Activated CD4-positive, alpha-beta T cell treated with anti-CD3 and anti-CD28 coated beads, Interleukin-2, amount 50 U/mL, for 1 hour (primary cell): ENCODE measurements at places on chromosomes 6 and 20.

DNA sequence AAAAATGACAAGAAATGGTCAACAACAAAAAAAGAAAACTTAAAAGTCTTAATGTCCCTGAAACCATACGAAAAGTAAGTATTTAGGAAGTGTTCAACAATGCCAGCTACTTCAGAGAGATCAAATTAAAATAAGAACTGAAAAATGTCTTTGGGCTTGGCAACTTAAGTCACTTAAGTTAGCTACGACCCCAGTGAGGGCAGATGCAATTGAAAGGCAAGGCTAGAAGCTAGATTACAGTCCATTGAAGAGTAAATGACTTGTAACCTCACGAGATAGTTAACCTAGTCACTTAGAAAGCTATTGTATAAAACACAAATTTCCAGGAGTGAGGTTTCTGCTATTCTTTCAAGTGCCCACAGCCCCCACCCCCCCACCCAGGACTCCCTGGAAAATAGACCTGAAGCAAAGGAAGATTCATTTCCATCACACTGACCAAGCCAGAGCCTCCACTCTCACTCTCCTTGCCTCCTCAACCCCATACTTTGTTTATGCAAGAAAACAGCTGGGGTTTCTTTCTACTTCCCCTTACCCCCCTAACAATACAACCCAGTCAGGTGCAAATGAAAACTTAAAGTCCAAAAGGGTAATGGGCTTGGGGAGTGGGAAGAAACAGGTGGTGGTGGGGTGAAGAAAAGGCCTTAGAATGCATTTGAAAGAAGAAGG is 14.6 kb downstream of the RTN4IP1 start:
- no peak for DNase-seq

DNA sequence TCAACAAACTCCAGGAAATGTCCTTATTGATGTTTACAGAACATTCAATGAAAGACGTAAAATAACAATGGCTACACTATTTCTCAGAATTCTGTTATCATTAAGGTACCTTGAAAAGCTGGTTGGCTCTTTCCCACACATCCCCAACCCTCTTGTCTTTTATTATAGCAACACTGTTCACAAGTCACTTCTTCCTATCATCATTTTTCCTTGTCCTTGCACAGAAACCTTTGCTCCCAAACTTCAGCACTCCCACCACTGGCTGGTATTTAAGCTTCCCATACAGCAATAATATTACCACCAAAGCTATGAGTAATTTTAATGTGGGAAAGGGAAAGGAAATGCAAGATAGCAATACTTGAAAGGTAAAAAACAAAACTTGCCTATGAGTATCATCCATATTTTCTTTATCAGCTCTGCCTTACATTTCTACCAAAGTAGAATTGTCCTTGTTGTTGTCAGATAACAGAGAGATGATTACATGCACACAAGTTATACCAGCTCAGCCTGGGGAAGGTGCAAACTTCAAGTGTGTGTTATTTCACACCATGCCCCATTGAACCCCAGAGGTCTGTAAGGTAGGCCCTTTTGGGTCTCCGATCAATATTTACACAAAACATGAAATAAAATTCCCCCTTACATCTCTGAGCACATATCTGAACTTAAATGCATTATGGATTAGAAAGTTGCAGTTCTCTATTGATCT is 32.2 kb downstream of the ARHGAP18 start:
- DNase-seq = no peak

GRCh38 chr6:13400772-13401171 is 72.4 kb upstream of the TBC1D7 start:
- DNase-seq = no peak

DNA sequence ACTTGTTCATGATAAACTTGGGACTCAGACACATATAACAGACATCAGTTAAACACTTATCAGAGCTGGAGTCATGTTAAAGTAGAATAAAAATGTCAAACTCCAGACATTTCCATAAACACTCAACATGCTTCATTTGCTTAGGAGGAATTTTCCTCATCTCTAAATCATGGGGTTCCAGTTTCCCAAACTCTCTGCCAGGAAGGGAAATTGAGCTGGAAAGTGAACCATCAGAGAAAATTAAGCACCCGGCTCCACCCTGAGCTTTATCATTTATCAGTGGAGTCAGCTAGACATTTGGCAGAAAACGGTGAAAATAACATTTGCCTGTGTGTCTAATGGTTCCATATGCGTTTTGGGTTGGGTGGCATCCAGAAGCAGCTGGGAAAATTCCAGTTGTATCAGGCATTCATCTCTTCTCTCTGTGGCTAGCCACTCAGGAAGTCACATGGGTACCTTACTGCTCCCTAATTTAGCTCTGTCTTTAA is 25.3 kb upstream of the ZNFX1 start:
- DNase-seq = no peak

- DNase-seq = no peak
Observed at GRCh38 chr6:158666628-158667359, 16.9 kb downstream of the SYTL3 start.

GRCh38 chr20:3846378-3846739 is 275 bp upstream of the MAVS start:
- no peak for DNase-seq

DNA sequence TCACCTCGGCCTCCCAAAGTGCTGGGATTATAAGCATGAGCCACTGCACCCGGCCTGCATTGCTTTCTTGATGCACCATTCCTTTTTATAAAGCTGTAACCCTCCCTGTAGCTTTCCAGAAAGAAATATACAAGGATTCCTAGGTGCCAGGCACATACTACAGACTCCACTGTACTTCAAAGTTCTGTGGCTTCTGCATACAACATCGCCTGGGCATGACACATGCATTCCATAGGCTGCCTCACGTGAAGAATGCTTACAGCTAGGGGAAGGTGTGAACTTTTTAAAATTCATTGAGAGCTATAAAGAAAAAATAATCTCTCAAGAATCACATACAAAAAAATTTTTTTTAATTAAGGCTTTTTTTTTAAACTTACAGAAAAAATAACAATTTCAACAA is 50.2 kb downstream of the TRAM2 start:
- DNase-seq = no peak

DNA sequence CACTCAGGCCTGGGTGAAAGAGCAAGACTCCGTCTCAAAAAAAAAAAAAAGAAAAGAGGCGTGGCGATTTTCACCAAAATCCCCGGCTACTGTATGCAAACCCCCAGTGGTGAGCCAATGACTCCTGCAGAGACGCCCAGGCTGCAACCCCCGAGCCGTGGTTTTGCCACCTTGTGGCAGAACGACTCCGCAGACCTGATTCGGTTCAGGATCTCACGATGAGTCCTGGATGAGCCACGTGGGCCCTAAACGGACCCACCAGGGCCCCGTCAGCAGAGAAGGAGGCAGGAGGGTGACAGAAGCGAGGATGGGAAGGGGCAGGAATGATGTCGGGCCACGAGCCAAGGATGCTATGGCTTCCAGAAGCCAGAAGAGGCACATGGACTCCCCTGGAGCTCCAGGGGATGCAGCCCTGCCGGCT is 42.5 kb downstream of the SLC2A4RG start:
- DNase-seq = peak; percentile 31

- peak; percentile 39 for DNase-seq
Observed at GRCh38 chr6:148972481-148972880, 225.7 kb downstream of the UST start.

GRCh38 chr20:5636841-5637240 is 113.4 kb upstream of the SHLD1 start:
- DNase-seq = no peak

- DNase-seq = no peak
Observed at GRCh38 chr6:33304216-33304615, 5.5 kb upstream of the RGL2 start.

DNA sequence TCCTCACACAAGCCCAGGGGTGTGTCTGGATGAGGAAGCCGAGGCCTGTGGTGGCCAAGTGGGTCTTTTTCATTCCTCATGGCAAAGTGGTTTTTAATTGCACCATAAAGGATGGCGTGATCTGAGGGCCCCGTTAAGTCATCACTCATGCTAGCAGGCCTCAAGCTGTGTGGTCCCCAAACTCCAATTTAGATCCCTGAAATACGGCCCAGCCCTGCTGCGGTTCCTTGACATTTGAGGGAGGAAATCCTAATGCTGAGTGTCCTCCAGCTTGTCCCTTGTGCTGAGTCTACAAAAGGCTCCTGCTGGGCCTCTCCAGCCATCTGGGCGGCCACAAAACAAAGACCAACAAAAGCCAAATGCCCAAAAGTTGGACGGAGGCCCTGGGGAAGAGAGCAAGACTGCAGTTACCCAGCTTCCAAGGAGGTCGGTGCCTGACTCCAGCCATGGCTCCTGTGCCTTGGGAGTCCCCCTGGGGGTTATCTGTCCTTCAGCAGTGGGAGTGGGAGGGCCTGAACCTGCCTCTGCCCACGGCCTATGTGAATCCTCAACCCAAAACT is 162.3 kb upstream of the PDE10A start:
- no peak for DNase-seq

GRCh38 chr6:83193747-83194566 is 800 bp downstream of the RWDD2A start:
- peak; percentile 2 for DNase-seq

DNA sequence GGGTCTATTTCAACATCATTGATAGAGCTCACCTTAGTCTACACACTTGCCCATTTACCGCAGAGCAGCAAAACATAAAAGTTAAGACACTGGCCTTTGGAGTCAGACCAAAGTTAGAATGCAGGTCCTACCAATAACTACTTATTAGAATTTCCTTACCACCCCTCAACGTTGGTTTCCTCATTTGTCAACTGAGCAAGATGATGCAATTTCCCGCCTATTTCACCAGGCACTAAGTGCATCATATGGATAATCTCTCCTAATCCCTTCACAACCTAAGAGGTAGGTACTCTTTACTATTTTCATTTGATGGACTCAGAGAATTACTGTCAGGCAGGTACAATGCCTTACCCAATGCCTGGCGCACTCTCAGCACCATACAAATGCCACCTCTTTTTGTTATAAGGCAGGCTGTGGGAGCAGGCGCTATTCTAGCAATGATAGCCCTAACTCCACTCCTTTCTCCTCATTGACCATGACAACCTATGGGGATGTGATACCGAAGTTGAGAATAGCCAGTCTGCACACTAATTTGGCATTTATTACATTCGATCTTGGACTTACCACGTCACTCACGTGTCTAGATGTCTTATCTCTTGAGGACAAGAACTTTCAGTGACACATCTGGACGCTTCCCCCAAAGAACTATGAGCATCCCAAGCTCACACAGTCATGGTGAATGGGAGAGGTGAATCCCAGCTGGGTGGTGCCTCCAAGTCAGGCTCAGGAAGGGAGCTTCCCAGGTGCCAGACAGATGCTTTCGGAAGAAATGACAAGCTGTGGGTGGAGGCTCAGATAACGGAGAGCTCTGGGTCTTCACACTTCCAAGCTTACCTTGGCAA is 128.1 kb upstream of the STMND1 start:
- DNase-seq = no peak

- DNase-seq = no peak
Observed at GRCh38 chr20:44501448-44501847, 20.4 kb downstream of the SERINC3 start.
